ENCODE measurements at places on chromosomes 4 and X.
A peak's percentile ranks its signal among the peaks of the same experiment; 100 is the strongest.

GRCh38 chr4:139535228-139535870, 20.7 kb downstream of the SETD7 start:
- DNase-seq = no peak

DNA sequence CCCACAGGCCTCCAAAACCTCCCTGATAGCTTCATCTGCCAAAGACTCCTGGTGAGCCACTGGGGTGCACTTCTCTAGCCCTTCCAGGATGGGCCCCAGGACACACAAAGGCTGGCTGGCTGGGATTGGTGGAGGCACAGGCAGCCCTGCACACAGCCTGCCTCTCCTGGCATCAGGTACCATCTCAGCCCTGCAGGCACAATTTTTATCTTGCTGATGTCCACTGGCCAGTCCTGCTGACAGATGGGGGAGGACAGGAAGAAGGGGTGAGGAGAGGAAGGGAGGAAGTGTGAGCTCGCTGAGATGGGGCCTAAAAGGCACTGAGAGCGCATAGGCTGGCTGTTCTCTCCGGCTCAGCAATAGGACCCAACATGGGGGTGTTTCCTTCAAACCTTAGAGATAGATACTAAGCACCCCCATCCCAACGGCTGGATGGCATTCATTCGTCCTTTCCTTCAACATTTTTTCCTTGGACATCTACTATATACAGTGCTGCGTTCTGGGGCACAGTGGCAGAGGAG, 92.7 kb downstream of the PJA1 start:
- no peak for DNase-seq

GRCh38 chr4:6468376-6468775, 4.0 kb downstream of the PPP2R2C start:
- DNase-seq = no peak

GRCh38 chrX:151981129-151981528, 6.7 kb upstream of the GABRE start:
- no peak for DNase-seq

DNA sequence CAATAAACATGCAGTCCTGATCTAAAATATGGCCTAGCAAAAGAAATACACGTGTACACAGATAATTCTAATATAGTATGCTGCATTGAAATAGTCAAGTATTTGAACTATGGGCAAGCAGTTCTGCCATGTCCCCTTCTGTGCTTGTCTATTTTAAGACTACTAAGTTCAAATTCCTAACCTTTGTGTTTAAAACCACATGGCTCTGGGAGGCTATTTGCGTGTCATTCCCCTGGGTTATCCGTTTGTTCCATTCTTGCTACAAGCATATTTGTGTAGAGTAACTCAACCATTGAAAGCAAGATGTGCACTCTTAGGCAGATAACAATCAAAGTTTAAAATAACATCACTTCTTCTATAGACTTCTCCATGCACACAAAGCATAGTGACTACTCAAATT, 25.4 kb upstream of the TBC1D1 start:
- no peak for DNase-seq

DNA sequence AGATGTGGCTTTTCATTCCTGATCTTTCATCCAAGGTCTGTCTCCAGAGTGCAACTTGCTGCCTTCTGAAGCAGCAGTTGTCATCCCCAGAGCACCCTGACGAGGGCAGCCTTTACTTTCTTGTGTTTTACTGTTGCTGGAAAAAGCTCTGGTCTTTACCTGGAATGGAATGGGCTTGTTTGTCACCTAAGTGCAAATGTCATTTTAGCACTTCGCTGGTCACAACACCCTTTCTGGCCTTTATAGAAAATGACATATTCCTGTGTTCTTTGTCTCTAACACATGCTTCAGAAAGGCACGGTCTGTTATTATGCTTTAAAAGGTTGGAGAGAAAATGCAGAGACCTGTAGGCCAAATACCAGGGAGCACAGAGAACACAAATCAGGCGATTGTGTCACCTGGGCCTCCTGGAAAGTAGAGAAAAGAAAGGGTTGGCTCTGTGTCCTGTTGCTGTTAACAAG, 332.7 kb upstream of the IGFBP7 start:
- DNase-seq = peak; percentile 30

DNA sequence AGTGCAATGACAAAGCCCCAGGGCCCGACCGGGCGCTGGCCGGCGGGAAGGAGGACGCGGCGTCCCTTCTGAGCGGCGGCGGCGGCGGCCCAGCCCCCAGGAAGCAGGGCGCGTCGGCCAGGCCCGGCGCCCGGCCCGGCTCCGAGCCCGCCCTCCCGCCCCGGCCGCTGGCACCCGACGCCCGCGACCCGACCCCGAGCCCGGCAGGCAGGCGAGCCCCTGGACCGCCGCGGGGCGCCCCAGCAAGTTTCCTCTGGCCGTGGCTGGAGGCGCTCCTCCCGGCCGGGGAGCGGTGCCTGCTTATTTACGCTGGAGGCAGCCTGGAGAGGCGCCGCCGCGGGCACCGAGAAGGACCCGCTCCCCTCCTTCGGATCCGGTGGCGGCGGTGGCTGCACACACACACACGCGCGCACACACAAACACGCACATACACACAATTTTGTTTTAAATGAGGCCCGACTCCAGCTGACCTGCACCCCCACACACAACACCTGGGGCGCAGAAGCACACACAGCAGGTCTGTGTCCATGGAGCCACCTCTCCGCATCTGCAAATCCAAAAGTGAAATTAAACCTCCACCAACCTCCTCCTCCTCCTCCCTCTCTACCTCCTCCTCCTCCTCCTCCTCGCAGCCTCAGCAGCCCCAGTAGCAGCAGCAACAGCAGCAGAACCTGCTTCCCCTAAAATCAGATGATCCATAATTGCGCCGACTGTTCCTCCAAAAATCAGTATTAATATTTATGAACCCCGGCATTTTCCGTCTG, 669 bp downstream of the IRF2 start:
- DNase-seq = peak; percentile 71

DNA sequence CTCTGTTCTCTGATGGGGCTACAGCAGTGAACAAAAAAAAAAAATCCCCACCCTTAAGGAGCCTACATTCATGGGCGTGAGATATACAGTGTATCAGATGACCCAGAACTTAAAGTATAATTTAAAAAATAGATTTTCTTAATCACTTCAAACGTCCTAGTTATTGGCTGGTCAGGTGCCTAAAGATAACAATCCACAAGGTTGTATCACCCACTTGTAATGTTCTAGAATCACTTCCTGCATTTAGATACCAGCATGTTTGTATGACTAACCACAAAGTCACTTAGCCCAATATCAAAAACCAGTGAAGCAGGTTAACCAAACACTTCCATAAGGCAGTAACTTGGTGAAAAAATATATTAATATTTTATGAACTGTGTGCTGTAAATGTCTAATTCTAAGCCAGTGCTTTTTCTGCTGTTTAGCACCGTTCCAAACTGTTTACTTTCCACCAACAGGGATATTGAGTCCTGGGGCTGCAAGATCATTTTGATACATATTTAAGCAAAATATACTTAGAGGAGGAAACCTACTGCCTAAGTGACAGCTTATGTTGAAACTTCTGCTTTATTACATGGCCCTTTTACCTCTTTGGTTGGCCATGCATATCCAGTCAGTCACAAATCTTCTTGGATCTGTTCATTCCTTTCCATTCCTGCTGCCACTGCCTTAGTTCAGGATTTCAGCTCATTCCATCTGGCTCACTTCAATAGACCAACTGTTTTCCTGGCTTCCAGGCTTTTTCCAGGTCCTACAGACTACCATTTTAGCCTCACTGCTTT, 43.3 kb downstream of the CD40LG start:
- DNase-seq = no peak

GRCh38 chr4:107066621-107067020, 30.5 kb upstream of the DKK2 start:
- DNase-seq = no peak

DNA sequence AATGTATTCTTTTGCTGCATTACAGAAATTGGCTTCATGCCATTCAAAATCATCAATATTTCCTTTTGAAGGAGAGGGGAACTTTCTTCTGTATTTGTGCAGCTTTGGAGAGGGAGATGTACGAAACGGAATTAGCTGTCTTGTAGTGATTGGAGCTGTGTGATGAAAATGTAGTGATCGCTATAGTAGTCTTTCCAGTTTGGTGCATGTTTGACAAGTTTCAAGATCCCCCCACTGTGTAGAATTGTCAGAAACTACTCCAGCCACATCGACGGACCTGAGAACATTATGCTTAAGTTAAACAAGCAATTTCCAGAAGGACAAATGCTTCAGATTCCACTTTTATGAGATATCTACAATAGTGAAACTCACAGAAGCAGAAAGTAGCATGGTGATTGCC, 21.6 kb upstream of the MAGEA1 start:
- no peak for DNase-seq

DNA sequence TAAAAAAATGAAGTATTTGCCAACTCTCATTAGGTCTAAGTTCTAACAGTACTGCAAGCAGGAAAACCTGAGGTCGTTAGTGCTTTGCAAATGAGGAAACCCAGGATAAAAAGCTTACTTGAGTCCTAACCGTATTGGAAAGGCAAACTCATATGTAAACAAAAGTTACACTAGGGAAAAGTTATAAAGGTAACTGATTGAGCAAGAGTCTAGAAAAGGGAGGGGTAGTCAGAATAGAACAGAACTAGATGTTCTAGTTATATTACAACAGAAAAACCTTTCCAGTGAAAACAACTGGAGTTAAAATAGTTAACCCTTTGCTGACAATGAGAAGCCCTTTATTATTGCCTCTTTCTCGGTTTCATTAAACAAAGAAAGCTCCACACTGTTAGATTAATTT, 66.4 kb upstream of the MAOA start:
- no peak for DNase-seq

GRCh38 chrX:134935276-134935675, 55.5 kb upstream of the SMIM10 start:
- DNase-seq = no peak

DNA sequence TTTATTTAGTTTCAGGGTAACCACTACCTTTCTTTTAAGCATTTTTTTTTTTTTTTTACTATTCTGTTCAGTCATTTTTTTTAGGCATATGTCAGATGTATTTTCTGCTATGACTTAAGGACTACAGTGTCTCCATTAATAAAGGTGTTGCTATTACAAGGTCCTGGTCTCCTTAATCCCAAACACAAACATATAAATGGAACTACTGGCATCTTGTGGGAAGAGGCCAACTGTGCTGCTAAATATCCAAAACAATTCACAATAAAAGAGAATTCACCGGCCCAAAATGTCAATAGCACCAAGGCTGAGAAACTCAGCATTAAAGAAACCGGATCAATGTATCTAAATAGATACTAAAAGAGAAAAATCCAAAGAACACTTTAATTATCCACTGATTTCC, 26.4 kb downstream of the LCORL start:
- DNase-seq = no peak

GRCh38 chrX:16892504-16893362, 22.6 kb upstream of the RBBP7 start:
- peak; percentile 86 for DNase-seq

DNA sequence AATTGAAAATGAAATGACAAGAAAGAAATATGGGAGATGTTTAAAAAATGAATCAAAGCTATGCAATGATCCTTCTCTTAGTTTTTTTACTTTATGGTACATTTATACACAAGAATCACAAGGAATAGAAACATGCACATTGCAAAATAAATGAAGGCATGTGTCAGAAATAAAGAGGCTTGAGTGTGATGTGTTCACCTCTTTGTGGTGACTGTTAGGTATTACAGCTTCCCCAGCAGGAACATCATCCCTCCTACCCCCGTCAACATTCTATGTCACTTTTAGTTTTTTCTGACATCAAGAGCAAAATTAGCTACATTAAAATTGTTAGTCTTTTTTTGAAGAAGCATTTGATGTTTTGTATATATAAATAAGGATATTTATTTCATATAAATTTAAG, 214.8 kb downstream of the SLC4A4 start:
- peak; percentile 8 for DNase-seq

- no peak for DNase-seq
Observed at GRCh38 chr4:124415146-124415545, 297.4 kb downstream of the ANKRD50 start.

DNA sequence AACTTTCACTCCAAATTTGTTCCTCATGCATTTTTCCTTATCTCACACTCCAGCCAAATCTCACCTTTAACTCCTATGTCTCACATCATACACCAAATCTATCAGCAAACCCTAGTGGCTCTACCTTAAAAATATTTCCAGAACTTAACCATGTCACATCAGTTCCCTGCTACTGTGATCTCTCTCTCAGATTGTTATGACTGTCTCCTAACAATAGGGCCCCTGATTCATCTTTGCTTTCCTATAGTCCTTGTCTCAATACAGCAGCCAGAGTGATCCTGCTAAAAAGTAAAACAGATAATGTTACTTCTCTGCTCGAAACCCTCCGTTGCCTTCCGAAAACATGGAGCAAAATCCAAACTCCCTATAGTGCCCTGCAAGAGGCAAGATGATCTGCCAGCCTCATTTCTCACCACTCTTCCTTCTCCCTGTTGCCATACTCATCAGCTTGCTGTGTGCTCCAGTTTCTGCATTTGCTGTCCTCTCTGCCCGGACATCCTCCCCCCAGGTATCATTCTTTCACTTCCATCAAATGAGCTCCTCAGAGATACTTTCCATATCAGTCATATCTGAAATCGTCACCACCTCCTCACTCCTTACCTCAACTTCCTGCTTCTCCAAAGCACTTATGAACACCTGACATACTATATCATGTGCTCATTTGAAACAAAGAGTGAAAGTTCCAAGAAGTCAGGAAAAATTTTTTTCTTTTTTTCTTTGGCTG, 293.4 kb upstream of the NR3C2 start:
- DNase-seq = no peak

GRCh38 chr4:2402048-2402842, 16.2 kb downstream of the ZFYVE28 start:
- no peak for DNase-seq

GRCh38 chr4:116688536-116688935, 396.8 kb downstream of the TRAM1L1 start:
- DNase-seq = no peak

DNA sequence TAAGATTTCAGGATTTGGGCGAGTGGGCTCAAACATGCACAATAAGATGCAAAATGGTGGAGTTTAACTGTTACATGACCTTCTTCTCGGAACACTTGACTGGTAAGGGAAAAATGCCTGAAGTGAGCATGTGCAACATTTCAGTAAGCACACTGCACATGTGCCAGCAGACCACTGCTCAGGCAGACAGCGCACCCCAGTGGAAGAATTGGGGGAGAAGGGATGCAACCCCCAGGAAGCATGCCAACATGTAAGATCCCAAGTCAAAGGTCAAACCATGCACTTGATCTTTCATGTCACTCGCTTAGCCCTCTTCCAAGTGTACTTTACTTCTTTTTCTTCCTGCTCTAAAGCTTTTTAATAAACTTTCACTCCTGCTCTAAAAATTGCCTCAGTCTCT, 256.3 kb downstream of the CENPC start:
- DNase-seq = peak; percentile 18

Data from OCI-LY7 (cell line).